CD8-positive, alpha-beta memory T cell (primary cell): ENCODE measurements at places on chromosomes 11 and 22. TPM values are rescaled to one million over a fixed set of nuclear protein-coding genes. Genes with fewer than 3 reads are reported as not detected.

SPINDOC gene
- total RNA-seq = 38.7 TPM

GRCh38 chr22:37249986-37250385 is 5.9 kb upstream of the RAC2 start:
- DNase-seq = no peak

GRCh38 chr11:119384332-119384731 is 2.8 kb upstream of the USP2 start:
- no peak for DNase-seq

DNA sequence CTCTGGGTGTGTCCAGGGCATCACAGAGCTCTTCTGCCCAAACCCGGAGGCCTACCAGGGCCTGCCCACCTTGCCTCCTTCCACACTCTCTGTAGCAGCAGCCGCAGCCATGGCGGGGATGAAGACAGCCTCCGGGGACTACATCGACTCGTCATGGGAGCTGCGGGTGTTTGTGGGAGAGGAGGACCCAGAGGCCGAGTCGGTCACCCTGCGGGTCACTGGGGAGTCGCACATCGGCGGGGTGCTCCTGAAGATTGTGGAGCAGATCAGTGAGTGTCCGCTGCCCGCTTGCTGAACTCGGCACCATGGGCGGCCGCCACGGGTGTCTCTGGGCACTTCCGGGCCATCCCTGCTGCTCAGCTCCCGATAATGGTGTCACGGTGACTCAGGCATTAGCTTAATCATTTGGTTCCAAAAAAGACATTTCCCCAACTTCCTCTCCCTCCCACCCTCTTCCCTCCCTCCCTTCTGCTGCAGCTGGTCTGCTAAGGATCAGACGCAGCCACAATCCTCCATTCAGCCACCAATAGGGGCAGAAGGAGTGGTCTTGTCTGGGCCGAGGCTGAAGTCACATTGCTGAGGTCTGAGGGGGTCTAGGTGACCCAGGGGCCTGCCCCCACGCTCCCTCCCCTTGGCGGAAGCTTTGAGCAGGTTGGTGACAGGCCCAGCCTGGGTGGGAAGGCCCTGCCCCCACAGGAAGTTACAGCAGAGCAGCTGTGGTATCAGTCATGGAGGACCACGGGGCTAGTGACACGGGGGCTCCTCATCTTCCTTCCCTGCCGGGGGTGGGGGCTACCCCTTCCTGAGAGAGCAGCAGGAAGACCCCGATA is 950 bp downstream of the FERMT3 start:
- peak; percentile 59 for DNase-seq

HTR3A gene
- total RNA-seq = not detected

JHY gene
- 4.9 TPM for total RNA-seq

DNA sequence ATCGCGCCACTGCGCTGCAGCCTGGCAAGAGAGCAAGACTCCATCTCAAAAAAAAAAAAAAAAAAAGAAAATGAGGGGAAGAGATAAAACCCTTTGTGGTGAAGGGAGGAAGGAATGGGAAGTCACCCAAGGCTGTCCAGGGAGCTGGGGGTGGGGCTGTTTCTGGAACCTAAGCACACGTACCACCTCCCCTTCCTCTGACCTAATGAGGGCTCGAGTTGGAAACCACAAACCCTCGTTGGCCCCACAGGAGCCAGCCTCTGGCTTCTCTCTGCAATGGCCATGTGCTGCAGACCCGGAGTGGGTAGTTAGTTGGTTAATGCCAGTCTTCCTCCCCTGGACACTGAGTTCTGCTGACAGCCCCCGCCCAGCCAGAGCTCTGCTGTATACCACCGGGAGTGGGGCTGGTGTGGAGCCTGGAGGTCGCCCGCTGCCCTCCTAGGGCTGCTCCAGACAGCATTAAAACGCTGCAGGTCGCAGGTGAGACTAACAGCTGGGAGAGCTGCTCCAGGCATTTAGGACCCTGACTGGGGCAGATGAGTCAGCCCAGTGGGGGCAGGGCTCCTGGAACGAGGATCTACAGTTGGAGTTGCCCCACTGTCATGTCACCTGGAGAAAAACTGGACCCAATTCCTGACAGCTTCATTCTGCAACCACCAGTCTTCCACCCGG is at the start of gene LGALS12:
Gene LGALS12 (plus strand): TSS at position 228 of the 672 bp plus-strand sequence. CDS start 375 bp downstream, at position 603.
- DNase-seq = no peak

SLN gene
- total RNA-seq = not detected

APOA4 gene
- not detected for total RNA-seq

DNA sequence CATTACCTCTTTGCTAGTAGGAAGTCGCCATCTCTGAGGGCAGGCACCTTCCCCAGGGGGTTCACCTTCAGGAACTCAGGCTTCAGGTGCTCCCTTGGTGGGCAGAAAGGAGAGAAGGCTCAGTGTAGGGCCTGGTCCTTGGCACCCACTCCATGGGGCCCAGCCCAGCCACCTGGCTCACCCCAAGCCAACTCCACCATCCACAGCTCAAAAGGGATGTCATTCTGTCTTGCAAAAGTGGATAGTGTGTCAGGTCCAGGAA is 2.7 kb upstream of the GSTT4 start:
- DNase-seq = no peak

SLC6A5 gene
- not detected for total RNA-seq

MMP27 gene
- total RNA-seq = not detected

DNA sequence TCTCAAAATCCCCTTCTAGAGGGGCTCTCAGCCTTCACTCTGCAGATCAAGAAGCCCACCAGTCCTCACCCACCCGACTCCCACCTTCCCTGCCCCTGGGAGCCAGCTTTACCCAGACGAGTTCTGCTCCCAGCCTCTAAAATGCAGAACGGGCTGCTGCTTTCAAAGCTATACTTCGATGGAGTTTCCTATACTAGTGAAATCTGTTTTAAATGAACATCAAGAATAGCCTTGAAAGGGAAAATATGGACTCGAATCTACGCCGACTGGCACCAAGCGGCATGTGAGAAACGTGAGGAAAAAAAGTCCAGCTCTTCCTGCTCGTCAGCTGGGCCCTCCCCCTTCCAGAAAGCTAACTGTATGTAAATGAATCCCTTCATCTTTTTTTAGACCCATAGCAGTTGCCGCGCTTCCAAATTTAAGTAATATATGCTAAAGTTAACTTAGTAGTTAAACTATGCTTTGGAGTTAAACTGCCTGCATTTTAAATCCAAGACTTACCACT is 211.7 kb downstream of the NTM start:
- no peak for DNase-seq

GSTP1 gene
- total RNA-seq = 474 TPM

- DNase-seq = no peak
Observed at GRCh38 chr11:112769584-112769983, 191.6 kb upstream of the NCAM1 start.

DNA sequence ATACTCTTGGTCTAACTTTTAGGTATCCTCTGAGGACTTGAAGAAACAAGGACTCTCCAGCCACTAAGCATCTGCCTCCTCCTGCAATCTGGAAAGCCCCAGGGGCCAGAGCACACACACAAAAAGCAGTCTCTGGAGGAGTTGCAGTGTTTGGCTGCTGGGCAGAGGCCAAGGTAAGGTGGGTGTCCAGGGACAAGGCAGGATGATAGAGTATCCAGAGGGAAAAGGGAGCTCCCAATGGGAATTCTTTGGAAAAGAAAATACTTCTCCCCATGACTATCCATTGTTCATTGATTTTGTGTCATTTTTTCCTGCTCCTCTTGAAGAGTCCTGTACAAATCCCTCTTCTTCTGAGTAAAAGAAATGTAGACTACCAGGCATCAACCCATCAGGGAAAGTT is at the start of gene OR52I2:
Gene OR52I2 (plus strand): TSS at position 301 of the 400 bp plus-strand sequence.
- no peak for DNase-seq

NXPE4 gene
- not detected for total RNA-seq

GRCh38 chr22:45336971-45337431 is 27.3 kb downstream of the FAM118A start:
- no peak for DNase-seq

DNA sequence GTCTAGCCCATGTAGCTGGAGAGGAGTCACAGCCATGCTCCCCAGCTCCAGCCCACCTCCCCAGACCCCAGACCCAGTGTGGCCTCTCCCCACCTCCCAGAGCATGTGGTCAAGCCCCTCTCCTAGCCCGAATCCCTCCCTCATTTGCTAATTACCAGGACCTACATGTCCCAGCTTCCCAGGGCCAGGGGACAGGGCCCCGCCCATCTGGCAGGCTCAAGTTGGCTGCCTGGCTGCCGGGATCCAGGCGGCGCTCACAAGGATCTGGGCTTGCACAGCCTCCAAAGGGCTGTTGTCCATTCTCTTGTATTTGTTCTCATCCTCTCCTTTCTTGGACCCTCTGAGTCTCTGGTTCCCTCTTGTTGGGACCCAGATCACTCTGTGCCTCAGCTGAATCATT is 4.6 kb upstream of the MIF start:
- no peak for DNase-seq

GRCh38 chr11:101442936-101443521 is 140.8 kb downstream of the TRPC6 start:
- no peak for DNase-seq

PANX2 gene
- 1.7 TPM for total RNA-seq

DNA sequence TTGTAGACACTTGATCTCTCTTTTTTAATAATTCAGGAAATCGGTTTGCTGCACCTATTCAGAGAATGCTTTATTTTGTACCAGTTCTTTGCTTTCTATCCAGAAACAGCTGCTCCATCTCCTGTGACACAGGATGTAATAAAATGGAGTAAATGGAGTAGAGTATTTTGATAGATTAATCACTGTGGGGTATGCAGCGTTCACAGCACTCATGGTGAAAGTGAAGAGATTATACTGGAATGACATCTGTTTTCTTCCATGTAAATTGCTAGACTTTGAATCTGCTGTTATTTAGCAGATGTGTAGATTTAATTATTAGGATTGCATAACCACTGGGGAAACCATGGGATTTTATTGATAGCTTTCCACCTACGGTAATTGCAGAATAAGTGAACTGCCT is 227.3 kb upstream of the ARHGAP42 start:
- no peak for DNase-seq

HORMAD2 gene
- total RNA-seq = not detected

- peak; percentile 15 for DNase-seq
Observed at GRCh38 chr22:19429950-19430889, 1.3 kb downstream of the HIRA start.

GRCh38 chr11:1970956-1971355 is 23.8 kb downstream of the MRPL23 start:
- no peak for DNase-seq

DNA sequence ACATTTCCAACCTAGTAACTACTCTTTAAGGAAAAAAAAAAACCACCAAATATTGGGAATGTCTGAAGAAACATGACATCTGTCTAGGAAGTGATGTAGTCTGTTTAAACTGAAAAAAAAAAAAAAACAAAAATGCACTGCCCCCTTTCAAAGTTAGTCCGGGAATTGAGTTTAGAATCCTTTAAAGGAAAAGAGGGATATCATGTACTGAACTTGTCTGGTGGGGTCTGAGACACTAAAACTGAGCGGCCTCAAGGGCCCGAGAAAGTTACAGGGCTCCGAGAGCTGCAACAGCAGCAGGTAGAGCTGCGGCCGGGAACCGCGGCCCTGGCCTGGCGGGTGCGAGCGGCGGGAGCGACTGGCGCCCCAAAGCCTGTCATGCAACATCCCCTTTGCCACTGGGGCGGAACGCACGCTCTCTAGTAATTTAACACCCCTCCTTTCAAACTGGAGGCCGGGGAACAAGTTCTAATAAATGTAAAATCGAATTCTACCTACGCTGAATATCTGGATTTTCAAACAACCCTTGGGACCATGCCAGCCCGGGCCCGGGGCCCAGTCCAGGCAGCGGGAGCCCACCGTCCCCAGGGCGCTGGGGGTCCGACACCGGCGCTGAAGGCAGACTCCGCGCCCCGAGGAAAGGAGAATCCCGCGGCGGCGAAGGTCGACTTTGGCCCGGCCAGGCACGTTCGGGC is 736 bp downstream of the RDX start:
- peak; percentile 47 for DNase-seq

JAML gene
- total RNA-seq = 387 TPM

GRCh38 chr22:44703255-44703870 is 1.4 kb downstream of the PRR5 start:
- DNase-seq = no peak

- no peak for DNase-seq
Observed at GRCh38 chr11:130633466-130633865, 185.0 kb downstream of the ADAMTS15 start.
